NCI-H2029 (cell line): ENCODE measurements at places on chromosomes 3 and 15.

DNA sequence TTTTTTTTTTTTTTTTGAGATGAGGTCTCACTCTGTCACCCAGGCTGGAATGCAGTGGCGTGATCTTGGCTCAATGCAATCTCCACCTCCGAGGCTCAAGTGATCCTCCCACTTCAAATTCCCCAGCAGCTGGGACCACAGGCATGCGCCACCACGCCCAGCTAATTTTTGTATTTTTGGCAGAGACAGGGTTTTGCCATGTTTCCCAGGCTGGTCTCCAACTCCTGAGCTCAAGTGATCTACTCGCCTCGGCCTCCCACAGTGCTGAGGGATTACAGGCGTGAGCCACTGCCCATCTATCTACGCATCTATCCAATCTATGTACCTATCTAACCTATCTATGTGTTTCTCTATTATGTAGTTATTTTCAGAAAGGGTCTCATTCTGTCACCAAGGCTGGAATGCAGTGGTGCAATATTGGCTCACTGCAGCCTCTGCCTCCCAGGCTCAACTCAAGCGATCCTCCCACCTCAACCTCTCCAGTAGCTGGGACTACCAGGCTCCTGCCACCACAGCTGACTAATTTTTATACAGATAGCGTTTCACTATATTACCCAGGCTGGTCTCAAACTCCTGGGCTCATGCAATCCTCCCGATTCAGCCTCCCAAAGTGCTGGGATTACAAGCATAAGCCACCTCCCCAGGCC lies 20.2 kb upstream of the GPX1 start:
- no peak for DNase-seq

DNA sequence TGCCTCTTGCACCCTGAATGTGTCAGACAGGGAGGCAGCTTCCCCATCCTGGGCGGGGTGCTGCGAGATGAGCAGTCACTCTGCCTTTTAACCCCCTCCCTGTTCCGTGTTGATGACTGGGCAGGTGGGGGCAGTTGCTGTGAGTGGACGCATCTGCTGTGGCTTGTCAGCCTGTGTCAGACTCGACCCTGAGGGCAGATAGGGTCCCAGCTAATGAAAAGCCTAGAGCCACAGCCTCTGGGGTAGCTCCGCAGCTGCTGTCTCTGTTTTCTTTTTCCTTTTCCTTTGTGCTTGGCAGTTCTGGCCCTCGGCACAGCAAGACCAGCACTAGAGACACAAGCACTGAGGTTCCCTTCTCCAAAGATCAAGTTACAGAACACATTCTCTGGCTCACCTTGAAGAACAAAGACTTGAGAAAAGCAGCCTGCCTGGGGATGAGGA lies 43.0 kb upstream of the GLCE start:
- DNase-seq = no peak

DNA sequence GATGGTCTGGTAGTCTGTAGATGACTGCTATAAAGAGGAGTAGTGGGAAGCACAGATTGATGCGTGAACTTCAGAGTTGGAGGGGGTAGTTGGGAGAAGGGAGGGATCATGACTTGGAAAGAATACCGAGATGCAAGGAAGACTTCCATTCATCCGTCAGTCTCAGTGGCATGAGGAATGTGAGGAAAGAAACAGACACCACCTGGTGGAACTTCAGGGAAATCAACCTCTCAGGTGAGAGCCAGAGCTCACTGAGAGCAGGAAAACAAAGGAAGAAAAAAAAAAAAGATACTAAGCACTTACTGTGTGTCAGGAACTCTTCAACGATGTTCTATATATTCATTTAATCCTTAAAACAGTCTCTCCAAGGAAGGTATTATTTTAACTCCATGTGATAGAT lies 172.4 kb downstream of the OXSM start:
- no peak for DNase-seq

- DNase-seq = no peak
These were observed 341.4 kb upstream of the ATP11B start for GRCh38 chr3:182451871-182452270.

GRCh38 chr15:41115161-41115651 lies 874 bp downstream of the INO80 start:
- no peak for DNase-seq

GRCh38 chr3:34261001-34261385 lies 462.6 kb downstream of the PDCD6IP start:
- no peak for DNase-seq

DNA sequence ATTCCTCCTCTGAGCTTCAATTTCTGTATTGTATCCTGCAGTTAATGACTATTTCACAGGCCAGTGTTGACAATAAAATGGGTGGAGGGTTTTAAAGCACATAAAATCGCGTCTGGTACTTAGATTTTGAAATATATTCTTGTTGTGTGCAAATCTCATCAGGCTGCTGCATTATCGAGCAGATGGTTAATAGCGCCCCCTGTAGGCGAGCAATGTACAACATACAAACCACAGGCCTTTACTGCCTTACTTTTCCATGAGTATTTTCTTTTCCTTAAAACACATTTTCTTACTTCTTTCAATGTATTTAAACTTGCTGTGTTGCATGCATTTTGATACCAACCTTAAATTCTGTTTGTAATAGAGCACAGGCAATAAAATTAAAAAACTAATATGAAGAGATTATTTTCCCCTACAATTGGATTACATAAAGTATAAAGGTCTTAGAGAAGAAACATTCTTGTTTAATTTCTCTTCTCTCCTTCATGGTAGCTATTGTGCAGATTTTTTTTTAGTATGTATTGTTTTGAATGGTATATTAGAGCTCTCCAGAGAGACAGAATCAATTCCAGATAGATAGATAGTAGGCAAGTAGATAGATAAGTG lies 608.4 kb downstream of the CADM2 start:
- DNase-seq = peak; percentile 45
